ENCODE measurements at places on chromosomes 7 and 10.

GRCh38 chr10:16440396-16441133 lies 3.8 kb downstream of the PTER start:
- no peak for DNase-seq

- DNase-seq, result no peak
Observed at GRCh38 chr10:78458983-78459638, 425.4 kb downstream of the RPS24 start.

DNA sequence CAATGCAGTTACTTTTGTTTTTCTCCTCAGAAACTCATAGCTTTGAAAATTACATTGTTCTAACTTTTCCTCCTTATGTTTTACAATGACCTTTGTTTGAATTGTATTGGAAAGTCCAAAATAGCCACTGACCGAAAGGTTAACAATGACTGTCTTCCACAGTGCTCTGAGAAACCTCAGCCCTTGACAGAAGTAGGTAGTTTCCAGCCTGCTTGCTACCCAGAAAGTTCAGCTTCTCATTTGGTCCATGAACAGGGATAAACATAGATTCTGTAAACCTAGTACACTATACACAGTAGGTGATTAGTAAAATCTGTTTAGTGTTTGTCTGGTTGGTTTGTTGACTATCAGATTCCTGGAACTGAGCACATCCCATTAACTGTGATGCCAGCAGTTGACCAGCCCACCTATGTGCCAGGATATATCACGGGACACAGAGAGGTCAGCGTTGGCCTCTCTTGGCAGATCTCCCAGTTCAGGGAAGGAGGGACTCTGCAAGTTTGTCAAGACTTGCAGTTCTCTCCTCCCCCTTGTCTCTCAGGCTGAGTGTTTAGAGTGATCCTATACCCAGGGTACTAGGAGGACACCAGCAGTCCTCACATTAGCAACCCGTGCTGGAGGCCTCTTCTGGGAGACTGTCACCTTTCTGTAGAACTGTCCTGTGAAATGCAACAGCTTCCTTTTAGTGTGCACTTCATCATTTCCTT lies 297.6 kb downstream of the ARHGAP12 start:
- no peak for DNase-seq

DNA sequence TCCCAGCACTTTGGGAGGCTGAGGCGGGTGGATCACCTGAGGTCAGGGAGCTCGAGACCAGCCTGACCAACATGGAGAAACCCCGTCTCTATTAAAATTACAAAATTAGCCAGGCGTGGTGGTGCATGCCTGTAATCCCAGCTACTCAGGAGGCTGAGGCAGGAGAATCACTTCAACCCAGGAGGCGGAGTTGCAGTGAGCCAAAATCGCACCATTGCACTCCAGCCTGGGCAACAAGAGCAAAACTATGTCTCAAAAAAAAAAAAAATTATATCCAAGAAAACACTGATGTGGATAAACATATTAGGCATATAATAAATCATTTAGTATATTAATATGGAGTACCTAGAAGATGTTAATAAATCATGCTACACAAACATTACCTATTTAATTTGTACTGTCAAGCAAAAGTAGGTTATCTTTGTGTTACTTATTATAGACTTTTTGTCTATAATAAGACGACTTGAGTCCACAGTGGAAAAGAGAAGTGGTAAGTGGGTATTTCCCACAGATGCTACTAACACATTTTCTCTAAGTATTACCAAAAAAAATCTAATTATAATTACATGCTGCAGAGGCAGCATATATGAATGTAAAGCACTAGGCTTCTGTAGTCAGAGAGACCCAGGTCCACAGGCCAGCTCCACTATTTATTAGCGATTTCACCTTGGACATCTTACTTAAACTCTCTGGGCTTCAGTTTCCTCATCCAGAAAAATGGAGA lies 34.5 kb downstream of the DNMBP start:
- DNase-seq, result no peak

DNA sequence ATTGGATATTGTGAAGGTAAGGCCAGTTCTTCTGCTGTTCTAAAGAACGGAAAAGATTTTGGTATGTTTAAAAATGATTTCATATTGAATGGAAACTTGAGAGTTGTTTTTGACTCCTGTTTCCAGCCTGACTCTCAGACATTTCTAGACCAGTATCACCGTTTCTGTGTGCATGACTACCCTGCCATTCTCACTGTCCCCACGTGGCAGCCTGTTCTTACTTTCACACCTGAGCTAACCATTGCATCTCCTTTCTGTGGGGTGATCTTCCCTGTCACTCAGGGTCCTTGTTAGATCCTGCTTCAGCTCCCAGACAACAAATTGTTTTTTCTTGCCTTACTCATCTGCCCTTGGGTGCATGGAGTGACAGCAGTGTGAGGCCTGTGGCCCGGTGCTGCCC lies 38.9 kb downstream of the GLRX3 start:
- no peak for DNase-seq

GRCh38 chr7:47846138-47846836 lies 102.0 kb downstream of the PKD1L1 start:
- DNase-seq, result no peak

DNA sequence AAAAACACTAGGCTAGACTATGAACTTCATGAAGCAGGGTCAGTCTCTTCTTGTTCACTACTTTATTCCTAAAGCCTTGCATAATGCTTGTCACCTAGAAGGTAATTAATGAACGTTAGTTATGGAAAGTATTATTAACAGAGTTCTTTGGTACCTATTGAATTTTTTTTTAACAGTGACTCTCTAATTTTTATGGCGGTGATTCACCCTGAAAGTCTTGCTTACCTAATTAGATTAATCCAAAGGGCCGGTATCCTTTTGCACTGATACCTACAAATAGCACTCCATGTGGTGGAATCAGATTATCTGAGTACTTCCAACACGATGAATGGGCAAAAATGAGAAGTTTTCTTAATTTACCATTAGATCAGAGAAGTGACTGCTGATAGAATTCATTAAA lies 31.7 kb downstream of the STAM start:
- DNase-seq, result no peak

DNA sequence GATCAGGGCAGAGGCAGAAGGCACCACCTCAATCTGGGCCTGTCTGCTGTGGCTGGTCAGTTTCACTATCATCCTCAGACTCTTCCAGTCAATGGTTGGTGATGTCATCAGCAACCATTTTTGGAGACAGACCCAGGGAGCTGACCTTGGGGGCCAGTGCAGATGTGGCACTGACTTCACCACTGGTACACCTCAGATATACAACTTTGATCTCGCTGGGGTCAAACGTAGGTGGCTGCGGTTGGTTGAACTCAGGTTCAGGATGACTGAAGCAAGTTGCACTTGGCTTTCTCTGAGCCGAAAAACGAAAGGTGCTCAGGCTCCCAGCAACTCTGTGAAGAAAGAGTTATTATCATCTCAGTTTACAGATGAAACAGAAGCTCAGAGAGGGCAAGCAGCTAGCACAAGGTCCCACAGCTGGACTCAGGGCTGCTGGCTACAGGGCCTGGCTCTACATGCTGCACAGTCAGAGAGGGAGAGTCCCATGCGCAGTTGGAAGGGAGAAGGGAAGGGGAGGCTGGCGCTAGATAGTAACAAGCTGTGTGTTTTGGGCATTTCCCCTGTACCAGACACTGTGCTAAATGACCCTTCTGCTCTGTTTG lies 27.2 kb downstream of the ANKRD16 start:
- DNase-seq, result no peak

GRCh38 chr10:123746520-123746919 lies 80.4 kb downstream of the GPR26 start:
- no peak for DNase-seq

GRCh38 chr10:30557884-30558283 lies 71.7 kb downstream of the LYZL2 start:
- DNase-seq, result no peak

DNA sequence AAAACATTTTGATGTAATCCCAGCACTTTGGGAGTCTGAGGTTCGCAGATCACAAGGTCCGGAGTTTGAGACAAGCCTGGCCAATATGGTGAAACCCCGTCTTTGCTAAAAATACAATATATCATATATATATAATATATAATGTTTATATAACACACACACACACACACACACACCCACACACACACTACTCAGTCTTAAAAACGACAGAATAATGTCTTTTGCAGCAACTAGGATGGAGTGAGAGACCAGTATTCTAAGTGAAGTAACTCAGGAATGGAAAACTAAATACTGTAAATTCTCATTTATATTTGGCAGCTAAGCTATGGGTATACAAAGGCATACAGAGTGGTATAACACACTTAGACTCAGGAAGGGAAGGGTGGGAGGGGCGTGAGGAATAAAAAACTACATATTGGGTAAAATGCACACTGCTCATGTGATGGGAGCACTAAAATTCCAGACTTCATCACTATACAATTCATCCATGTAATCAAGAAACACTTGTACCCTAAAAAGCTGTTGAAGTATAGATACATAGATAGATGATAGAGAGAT lies 231.2 kb upstream of the SEMA3A start:
- DNase-seq, result no peak

GRCh38 chr10:89959433-89960110 lies 258.2 kb downstream of the KIF20B start:
- no peak for DNase-seq

DNA sequence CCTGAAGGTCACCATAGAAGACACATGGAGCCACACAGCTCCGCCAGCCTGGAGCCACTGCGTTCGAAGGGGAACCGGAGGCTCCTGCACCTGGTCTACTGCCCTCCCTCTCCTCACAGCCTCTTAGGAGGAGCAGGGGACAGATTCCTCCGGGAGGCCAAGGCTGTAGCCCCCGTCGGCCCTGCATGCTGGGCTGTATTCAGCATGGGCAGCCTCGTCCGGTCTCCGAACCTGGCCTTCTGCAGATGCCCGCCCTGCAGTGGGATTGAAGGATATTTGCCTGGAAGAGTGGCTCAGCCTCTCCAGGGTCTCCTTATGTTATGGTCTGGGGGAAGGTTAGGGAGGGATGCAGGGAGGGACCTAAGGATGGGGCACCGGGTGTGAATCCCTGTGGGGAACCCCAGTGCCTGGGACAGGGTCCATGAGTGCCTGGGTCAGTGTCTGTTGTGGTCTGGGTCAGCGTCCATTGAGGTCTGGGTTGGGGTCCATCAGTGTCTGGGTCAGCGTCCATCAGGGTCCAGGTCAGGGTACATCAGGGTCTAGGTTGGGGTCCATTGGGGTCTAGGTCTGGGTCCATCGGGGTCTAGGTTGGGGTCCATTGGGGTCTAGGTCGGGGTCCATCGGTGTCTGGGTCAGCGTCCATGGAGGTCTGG lies 13.0 kb upstream of the SCART1 start:
- no peak for DNase-seq

GRCh38 chr10:33143160-33143728 lies 185.2 kb upstream of the ITGB1 start:
- DNase-seq, result no peak

DNA sequence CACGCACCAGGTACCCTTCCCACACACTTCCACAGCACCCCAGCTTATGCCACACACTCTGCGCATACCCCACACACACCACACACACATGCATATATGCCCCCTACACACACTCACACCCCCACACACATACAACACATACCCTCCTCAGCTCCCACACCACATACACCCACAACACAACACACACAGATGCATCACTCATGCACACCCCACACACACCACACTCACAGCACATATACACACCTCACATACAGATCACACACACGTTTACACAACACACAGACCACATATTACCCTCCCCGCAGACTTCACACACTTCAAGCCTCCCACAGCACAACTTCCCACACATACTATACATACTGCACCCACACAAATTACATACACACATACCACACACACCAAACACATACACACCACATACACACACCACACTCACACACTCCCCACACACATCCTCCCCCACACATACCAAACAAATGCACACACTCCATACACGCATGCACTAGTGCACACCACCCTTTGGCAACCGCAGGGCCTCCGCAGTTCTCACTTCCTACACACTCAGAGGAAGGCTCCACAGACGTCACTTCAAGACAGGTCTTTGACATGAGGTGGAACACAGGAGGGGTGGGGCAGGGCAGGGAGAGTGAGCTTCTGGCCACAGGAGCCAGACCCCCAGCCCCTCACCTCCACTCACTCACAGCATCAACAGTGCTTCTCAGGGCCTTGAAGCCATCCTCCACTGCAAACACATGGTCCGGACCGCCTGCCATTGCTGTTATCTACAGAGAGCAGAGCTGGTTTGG lies 18.5 kb upstream of the ANTXRL start:
- DNase-seq, result no peak

DNA sequence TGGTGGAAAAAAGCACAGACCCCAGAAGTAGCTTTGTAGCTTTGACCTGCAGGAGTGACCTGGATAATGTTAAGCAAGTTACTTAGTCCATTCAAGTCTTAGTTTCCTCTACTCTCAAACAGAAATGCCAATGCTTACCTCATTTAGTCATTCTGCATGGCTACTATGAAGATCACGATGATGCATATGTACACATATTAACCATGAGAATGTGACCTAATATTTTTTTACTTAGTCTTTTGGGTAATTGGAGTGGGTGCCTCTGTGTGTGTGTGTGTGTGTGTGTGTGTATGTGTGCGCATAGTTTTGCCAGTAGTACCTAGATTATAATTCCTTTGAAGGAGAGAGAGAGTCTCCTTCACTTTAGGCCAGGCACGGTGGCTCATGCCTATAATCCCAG lies 95.8 kb downstream of the NRP1 start:
- DNase-seq, result no peak

GRCh38 chr10:116429288-116429977 lies 1.8 kb downstream of the PNLIPRP3 start:
- DNase-seq, result no peak

DNA sequence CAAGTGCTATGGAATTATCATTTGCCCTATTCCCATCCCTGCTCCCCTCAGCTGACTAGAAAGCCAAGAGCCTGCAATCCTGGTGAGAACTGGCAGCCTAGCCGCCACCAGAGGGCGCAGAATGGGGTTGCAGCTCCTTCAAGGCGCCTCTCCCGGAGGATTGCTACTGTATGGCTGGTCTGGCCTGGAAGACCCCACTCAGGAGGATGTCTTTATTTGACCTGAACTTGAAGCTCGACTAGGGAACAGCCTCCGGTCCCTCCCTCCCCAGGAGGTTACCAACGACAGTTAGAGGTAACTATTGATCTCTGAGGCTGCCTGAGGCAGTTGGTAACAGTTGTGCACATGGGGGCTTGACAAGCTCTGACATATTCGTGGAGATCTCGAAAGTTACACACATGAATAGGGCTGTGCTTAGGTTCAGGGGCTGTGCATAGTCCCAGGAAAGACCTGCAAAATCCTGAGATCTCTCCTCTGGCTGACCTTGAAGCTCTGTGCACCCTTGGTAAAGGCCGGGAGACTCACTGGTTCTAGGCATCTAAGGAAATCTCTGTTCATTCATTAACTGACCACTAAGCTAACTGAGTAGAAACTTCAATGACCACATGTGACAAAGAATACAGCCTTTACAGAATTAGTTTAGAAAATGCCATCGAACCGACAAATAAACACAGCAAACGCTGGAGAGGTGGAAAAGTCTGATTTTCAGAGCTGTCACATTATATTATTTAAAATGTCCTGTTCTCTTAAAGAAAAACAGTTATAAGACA lies 65.7 kb downstream of the TSPAN12 start:
- DNase-seq, result peak; percentile 7

DNA sequence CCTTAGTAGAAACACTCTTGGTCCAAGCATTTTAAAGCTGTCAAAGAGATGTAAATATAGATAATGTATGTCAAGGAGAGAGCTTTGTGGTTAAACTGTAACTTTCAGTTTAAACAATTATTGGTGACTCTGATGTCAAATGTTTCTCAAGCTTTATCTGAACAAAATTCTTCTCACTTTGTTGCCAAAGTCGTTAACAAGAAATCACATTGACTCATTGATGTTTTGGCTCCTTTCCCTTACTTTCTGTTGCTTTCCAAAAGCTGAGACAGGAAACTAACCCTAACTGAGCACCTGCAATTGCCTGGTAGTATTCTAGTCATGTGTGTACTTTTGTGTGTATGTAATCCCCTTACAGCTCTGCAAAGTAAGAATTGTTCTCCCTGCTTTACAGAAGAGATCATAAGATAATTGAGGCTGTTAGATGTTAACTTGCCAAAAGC lies 108.5 kb downstream of the CFTR start:
- DNase-seq, result no peak
